Naive thymus-derived CD8-positive, alpha-beta T cell (primary cell): ENCODE measurements at places on chromosomes 11 and 22. TPM values are rescaled to one million over a fixed set of nuclear protein-coding genes. Genes with fewer than 3 reads are reported as not detected.

The TMEM151A gene
- total RNA-seq, result not detected

The RSF1 gene
- 112 TPM for total RNA-seq

The HPX gene
- total RNA-seq, result 1.6 TPM

The RFPL2 gene
- total RNA-seq, result 0.81 TPM

The TMEM258 gene
- total RNA-seq, result 87.7 TPM

The LRRN4CL gene
- total RNA-seq, result 0.36 TPM

The KRTAP5-11 gene
- total RNA-seq, result not detected
